ENCODE measurements at places on chromosomes 6 and 20. TPM values are rescaled to one million over a fixed set of nuclear protein-coding genes. Genes with fewer than 3 reads are reported as not detected.
A peak's percentile ranks its signal among the peaks of the same experiment; 100 is the strongest.

PLN gene
- total RNA-seq, result 6.1 TPM

TMEM244 gene
- not detected for total RNA-seq

APCDD1L gene
- total RNA-seq, result not detected

DNA sequence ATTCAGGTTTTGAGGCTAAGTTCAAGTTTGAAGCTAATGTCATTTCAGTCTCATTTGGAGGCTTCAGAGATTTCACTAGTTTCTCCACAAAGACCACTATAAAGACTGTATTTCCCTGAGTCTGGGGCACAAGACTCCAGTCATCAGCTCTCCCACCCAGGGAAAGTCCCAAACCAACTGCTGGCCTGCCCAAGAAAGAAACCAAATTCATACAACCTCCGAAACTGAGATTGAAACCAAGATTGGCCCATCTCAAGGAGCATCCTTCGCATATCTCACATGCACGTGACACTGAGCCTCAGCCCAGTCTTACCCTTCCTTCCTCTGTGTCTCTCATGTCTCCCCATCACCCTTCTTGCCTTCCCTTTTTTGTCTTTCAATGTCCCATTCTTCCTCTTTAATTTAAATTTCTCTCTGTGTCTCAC lies 3.5 kb upstream of the LTA start:
- peak; percentile 82 for DNase-seq
- H3K27me3 ChIP-seq, result no peaks in the 10 kb centered on the region
- no peak overlapping the region for H3K27ac ChIP-seq

DNA sequence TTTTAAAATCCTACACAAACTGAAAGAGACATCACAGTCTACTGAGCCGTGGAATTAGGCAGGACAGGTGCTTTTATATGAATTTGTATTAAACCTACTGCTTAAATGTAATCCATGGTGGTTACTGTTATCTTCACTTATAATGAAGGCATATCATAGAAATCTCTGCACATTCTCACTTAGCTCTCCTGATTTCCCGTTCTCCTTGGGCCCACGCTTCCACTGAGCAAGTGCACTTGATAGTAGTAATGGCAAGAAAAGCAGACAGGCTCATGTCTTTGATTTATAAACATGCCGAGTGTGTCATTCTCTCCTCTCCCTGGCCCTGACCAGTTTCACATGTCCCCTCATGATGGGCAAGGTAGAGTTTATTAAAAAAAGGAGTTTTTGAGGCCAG lies 186.3 kb downstream of the HIVEP2 start:
- H3K36me3 ChIP-seq, result no peaks in the 10 kb centered on the region
- no peak overlapping the region for H3K4me3 ChIP-seq
- H3K27me3 ChIP-seq, result no peaks in the 10 kb centered on the region
- H3K27ac ChIP-seq, result no peak overlapping the region

- no peak for DNase-seq
- H3K4me1 ChIP-seq, result no peaks in the 10 kb centered on the region
- no peak overlapping the region for H3K4me3 ChIP-seq
- no peaks in the 10 kb centered on the region for H3K36me3 ChIP-seq
- no peak overlapping the region for H3K27ac ChIP-seq
- no peaks in the 10 kb centered on the region for H3K27me3 ChIP-seq
These were observed 959.9 kb upstream of the FLRT3 start for GRCh38 chr20:15297059-15297875.

- DNase-seq, result no peak
- no peaks in the 10 kb centered on the region for H3K27me3 ChIP-seq
- no peaks in the 10 kb centered on the region for H3K4me1 ChIP-seq
- H3K27ac ChIP-seq, result no peak overlapping the region
- H3K4me3 ChIP-seq, result no peak overlapping the region
- H3K36me3 ChIP-seq, result no peaks in the 10 kb centered on the region
These were observed 95.0 kb downstream of the THBS2 start for GRCh38 chr6:169158691-169159090.

DNA sequence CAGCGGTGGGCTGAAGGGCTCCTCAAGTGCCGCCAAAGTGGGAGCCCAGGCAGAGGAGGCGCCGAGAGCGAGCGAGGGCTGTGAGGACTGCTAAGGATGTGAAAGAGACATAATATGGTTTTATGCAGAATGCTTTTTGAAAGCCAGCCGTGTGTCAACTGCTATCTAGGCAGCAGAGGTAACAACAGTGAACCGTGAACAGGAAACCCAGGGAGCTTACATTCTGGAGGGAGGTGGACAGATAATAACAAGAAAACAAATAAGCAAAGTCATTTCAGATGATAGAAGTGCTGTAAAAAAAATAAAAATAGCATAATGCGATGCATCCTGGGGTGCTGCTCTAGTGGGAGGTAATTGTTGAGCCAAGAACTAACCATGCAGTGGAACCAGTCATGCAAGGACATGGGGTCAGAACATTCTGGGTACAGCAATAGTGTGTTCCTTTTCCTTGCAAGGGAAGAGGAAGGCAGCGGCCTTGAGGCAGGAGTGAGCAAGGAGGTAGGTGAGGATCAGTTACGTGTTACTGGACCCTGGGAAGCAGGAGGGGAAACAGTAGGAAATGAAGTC lies 134.4 kb upstream of the TMEM170B start:
- H3K4me1 ChIP-seq, result no peaks in the 10 kb centered on the region
- no peaks in the 10 kb centered on the region for H3K36me3 ChIP-seq
- no peak overlapping the region for H3K4me3 ChIP-seq
- no peak overlapping the region for H3K27ac ChIP-seq

DNA sequence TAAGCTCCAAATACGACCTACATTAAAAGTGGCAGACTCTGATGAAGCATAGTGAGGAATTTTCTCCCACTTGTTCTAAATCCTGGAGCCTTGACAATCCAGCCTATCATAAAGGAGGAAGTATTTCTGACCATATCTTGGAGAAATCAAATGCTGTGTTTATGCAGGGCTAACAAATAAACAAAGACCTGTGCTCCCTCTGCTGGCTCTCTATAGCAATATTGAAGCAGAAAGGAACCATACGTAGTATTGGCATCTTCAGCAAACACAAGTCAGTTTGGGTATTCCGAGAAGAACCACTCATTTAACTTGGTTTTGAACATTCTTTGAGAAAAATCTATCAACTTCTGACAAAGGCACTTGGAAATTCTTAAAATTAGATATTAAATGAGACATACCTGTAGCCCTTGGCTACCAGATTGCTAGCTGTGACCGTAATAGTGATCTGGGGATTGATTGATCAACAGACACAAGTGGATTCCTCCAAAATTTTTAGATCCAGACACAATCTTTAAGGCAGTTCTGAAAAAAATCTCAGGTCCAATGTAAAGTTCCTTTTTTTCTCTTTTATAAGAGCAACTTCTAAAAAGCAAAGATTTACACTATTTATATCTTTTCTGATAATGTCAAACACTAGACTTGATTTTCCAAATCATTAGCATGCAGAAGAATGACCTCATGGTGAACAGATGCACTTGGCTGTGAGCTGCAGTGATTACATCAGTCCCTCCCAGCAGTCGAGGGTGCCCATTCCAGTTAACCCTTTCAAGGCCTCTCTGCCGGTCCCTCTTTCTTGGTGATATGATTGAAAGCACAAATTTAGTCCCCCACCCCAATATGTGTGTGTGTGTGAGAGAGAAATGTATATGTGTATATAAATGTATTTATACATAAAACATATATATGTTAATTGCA lies 40.2 kb downstream of the INSM1 start:
- no peaks in the 10 kb centered on the region for H3K4me1 ChIP-seq
- DNase-seq, result no peak
- no peak overlapping the region for H3K4me3 ChIP-seq
- H3K27ac ChIP-seq, result no peak overlapping the region
- peaks cover 3% of the 10 kb centered on the region for H3K36me3 ChIP-seq

GRCh38 chr6:35765739-35766138 lies 10.7 kb upstream of the CLPSL2 start:
- DNase-seq, result no peak
- H3K27me3 ChIP-seq, result no peaks in the 10 kb centered on the region
- H3K4me1 ChIP-seq, result no peaks in the 10 kb centered on the region

DNA sequence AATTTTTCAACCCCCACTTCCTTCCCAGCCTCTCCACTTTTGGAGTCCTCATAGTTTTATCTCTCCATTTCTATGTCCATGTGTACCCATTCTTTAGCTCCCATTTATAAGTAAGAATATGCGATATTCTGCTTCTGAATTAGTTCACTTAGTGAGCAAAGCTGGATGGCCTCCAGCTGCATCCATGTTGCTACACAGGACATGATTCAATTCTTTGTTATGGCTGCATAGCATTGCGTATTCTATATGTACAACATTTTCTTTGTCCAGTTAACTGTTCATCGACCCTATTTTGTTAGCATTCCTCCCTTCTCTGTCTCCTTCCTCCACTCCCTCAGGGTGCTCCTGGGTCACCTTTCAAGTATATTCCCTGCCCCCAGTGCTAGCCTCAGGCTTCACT lies 210.0 kb upstream of the SSTR4 start:
- no peaks in the 10 kb centered on the region for H3K4me1 ChIP-seq
- H3K4me3 ChIP-seq, result no peak overlapping the region
- no peaks in the 10 kb centered on the region for H3K27me3 ChIP-seq
- H3K36me3 ChIP-seq, result no peaks in the 10 kb centered on the region
- H3K27ac ChIP-seq, result no peak overlapping the region
